CD4-positive, alpha-beta T cell treated with Interleukin-6 at 100 ng/mL for 8 hours (primary cell): ENCODE measurements at places on chromosomes 7 and 10.

DNA sequence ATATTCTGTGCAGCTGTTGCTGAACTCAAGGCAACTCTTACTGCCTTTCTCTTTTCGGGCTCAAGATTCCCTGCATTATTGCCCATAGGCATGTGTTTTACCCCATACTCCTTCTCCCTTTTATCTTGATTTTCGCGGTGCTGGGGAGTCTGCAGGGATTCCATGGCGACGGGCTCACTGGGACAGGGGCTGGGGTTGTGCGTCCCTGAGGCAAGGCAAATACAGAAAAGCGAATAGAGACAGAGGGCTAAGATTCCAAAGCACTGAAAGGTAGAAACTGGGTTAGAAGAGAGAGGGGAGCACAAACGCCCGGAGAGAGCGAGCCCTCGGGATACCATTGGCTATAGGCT, 519 bp upstream of the RPP38 start:
- DNase-seq = no peak

DNA sequence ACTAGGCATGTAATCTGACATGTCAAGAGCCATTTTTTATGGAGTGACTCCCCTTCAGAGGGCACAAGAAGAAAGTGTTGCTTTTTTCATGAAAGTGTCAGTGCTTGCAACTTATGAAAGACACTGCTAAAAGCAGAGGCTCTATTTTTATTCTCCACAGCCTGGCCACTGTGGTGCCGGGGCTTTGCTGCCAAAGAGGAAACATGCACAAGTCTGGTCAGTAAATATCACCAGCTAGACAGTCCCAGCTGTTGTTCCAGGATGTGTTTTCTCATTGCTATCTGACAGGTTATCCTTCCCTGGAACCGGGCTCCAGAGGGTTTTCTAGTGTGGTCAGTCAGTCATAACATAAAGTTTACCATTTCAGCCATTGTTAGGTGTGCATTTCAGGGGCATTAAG, 180.7 kb upstream of the PITRM1 start:
- DNase-seq = no peak

GRCh38 chr7:155107126-155107525, 37.0 kb downstream of the HTR5A start:
- no peak for DNase-seq

GRCh38 chr7:94973844-94974243, 66.5 kb downstream of the PPP1R9A start:
- no peak for DNase-seq

- no peak for DNase-seq
Observed at GRCh38 chr10:7056216-7056615, 354.6 kb downstream of the SFMBT2 start.

DNA sequence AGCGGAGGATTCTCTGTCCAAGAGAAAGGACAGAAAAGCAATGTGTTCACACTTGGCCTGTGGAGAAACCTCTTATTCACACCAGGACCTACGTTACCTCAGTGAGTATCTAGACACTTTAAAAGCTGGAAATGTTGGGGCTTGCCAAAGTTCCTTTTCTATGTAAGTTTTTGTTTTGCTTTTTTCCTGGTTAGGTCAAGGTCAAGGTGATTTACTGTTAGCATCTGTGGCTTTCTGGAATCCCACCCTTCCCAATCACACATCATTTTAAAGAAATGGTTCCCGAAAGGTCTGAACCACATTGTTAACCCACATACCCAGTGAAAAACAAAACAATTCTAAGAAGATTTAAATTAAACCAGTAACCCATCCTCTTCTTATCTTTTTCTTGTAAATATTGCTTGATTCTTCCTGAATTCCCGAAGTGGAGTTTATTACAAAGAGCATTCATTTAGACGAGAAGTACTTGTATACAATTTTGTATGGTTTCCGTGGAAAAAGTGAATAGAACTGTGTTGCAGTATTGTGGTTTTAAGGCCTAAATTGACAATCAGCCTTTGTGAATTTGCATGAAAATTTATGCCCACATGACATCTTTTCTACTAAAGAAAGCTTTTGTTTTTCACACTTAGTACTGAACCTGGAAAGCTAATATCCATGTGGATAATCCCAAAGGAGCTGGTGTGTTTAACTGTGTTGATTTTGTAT, 827.0 kb upstream of the IGFBP3 start:
- DNase-seq = no peak

- no peak for DNase-seq
Observed at GRCh38 chr7:29217113-29217512, 22.5 kb downstream of the CHN2 start.

GRCh38 chr7:116906391-116906790, 44.0 kb downstream of the CAPZA2 start:
- no peak for DNase-seq

- DNase-seq = no peak
Observed at GRCh38 chr10:49611816-49612512, 1.9 kb downstream of the SLC18A3 start.

DNA sequence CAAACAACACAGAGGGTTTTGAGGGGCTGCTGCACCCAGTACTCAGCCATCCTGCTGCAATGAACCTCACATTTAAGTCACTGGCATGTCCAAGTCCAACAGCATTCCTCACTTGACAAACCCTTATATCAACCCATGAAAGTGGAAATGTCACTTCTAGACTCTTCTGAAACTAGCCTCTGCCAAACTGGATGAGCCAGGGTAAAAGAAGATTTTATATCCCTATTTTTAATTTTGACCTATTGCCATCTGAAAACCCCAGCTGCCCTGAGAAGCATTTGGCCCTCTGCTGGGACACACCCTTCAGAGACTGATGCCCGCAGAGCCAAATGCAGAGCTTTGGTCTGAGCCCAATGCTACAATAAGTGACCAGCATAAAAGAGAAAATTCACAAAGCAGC, 201.1 kb downstream of the ANK3 start:
- DNase-seq = no peak

DNA sequence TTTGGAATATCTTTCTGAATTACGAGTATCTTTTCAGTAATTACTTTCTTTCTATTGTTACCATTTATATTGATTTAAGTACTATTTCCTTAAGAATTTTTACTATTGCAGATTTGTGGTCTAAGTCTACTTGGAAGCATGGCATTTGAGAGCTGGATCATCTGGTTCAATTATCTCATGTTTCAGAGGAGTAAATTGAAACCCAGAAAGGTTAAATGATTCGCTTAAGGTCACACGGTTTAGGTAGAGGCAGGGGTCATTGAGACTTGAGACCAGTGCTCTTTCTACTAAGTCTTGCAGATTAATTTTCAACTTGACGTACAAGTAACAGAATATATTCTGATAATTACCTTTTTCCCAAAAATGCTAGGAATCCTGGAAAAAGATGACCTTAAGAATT, 109.2 kb upstream of the GLCCI1 start:
- no peak for DNase-seq

- no peak for DNase-seq
Observed at GRCh38 chr7:228610-229009, 36.2 kb downstream of the FAM20C start.

DNA sequence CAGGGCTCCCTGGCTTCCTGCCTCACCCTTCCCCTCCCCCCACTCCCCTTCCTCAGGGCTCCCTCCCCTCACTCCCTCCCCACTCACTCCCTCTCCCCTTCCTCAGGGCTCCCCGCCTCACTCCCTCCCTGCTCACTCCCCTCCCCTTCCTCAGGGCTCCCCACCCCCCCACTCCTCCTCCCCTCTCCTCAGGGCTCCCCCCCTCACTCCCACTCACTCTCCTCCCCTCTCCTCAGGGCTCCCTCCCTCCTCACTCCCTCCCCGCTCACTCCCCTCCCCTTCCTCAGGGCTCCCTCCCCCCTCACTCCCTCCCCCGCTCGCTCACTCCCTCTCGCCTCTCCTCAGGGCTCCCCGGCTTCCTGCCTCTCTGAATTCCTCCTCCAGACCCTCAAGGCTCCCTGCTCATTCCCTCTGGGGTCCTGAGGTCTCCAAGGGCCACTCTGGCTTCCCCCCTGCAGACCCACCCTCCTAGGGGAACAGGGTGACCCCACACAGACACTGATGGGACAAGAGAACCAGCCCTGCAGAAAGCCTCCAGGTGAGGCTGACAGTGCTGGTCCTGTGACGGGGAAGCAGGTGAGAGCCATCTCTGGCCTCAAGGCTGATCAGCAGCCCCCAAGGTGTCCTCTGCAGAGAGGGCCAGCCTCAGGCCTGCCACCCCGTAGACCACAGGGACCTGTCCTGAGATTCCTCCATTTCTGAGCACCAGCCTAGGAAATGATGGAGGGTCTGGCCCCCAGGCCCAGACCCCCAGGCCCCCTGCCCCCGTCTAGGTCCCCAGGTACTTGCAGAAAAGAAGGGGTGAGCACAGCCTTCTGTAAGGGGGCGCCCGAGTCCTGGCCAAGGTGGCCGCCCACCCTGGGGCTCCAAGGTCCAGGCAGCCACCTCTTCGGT, 47.2 kb downstream of the PWWP2B start:
- DNase-seq = peak; percentile 53

DNA sequence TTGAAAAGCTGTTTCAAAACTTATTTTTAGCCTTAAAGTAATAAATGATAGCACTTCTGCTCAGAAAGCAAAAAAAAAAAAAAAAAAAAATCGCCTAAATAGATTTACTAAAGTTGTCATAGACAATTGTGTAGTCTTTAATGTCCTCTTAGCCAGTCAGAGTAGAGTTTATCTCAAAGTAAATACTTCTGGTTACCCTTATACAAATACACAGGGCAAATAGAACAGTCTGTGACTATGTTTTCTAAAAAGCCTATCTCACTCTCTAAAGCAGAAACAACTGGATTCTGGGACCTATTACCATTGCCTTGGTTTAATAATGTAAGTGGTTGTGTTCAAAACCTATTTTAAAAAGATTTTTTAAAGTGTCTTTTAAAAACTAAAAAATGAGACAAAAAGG, 156.2 kb upstream of the THSD7A start:
- DNase-seq = no peak

GRCh38 chr10:117197189-117197588, at the start of gene KCNK18:
Gene KCNK18 (plus strand): TSS chr10:117197489. CDS start chr10:117197489, 0 bp downstream.
- no peak for DNase-seq

DNA sequence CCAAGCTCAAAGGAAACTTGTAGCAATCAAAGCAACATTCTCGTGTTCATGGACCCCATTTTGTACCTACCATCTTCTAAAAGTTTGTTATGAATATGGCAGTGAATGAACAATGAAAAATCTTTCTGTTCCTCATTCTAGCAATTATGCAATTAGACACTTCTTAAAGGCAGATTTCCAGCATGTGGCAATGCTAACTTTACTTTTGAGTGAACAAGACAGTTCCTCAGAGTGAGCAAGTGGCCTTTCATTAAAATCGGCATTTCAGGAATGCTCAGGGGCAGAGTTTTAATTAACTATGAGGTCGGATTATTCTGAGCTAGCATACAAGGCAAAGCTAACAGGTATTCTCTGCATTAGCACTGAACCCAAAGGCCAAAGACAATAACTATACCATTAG, 48.4 kb upstream of the NFE2L3 start:
- DNase-seq = no peak

GRCh38 chr10:58995058-58995596, 181.3 kb upstream of the PHYHIPL start:
- no peak for DNase-seq

- no peak for DNase-seq
Observed at GRCh38 chr7:87127019-87127418, 25.2 kb upstream of the DMTF1 start.

GRCh38 chr7:41699516-41699915, 3.4 kb downstream of the INHBA start:
- no peak for DNase-seq

- DNase-seq = no peak
Observed at GRCh38 chr7:1912593-1913465, 242.8 kb downstream of the ELFN1 start.

DNA sequence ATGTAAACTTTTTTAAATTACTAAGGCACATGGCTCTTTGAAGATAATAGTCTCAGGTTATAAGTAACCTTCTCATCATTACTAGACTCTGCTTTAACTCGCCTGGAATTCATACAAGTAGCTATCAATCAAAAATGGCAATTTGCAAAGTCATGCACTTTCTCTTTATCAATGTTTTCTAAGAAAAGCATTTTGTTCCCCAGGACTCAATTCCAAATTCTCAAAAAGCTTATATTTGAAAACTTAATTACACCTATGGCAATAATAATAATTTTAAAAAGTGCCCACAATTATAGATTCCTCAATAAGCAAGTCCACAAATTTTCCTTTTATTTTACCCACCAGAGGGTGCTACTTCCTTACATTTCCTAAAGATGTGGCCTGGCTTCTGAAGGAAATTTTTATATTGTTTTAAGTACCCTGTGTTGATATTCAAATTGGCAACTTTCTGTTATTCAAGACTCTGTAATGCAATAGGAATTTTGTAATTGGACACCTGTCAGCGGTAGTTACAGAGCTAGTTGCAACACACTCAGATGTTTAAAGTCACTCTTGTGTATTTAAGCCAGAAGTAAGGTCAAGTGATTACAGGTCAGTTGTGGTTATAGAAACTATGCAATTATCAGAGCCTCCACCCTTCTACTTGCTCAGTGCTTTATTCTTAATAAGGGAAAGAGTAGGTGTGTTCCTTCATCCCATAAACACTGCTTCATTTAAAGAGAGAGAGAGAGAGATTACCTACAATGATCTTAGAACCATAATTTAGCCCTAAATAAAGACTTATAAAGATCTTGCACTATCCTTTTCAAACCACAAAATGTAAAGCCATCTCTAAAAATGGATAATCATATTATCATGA, 47.1 kb upstream of the HYAL4 start:
- DNase-seq = no peak

GRCh38 chr10:49074836-49075682, 40.3 kb downstream of the VSTM4 start:
- DNase-seq = no peak

GRCh38 chr10:128537834-128538330, 411.7 kb upstream of the MKI67 start:
- no peak for DNase-seq

GRCh38 chr10:79082631-79083596, 14.1 kb downstream of the ZMIZ1 start:
- no peak for DNase-seq

DNA sequence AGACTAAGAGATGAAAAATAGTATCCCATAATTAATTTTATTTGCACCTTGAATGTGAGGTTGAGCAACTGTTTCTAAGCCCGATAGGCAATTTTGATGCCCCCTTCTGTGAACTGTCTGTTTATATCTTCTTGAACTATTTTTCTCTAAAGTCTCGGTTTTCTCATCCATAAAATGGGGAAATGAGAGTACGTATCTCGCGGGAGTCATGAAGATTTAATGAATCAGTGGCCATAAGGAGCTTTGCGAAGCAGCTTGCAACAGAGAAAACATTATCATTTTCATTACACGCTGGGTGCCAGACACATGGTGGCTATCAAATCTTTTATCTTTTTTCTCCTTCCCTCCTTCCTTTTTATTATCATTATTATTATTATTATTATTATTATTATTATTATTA, 108.1 kb upstream of the CARD11 start:
- no peak for DNase-seq

DNA sequence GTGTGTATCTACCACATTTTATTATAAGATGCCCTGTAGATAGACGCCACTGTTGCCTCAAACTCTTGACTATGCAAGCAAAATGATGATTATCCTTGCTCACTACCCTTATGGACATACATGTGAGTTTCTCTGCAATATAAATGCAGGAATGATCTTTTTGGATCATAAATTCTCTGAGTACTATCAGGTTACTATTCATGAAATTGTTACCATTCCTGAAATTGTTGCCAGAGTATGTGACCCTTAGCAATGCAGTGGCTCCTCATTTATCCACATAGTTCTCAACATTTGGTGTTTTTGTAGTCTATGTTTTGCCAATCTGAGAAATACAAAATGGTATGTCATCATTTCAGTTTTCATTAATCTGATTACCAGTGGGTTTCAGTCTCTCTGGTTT, 166.2 kb upstream of the FAM3C start:
- no peak for DNase-seq

GRCh38 chr7:47636433-47637175, 54.7 kb upstream of the TNS3 start:
- DNase-seq = no peak

- DNase-seq = no peak
Observed at GRCh38 chr7:27605689-27606269, 56.9 kb downstream of the HIBADH start.
